Stimulated activated CD8-positive, alpha-beta memory T cell treated with anti-CD3 and anti-CD28 coated beads, Interleukin-4, amount 100 ng/mL, for 1 hour (primary cell): ENCODE measurements at places on chromosomes 7 and 10.

DNA sequence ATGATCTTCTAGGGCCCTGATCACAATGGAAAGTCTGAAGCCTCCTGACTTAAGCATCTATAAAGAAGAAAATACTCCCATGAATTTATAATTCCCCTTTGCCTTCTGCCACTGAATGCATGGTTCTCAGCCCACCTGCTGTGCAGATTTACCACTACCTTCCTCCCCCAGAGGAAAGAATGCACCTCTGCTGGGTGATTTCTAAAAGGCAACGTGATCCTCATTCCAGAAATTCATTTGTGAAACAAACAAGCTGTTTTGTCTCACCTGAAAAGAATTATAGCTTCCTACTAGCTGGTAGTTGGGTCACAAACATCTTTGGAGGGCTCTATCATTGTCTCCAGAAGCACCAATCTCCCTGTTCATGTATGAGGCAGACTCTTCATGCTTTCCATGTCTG lies 320.2 kb downstream of the CDC14C start:
- DNase-seq: no peak

GRCh38 chr7:114263219-114263618 lies 151.4 kb upstream of the FOXP2 start:
- DNase-seq: no peak

GRCh38 chr10:13331646-13332045 lies 16.4 kb downstream of the SEPHS1 start:
- no peak for DNase-seq

DNA sequence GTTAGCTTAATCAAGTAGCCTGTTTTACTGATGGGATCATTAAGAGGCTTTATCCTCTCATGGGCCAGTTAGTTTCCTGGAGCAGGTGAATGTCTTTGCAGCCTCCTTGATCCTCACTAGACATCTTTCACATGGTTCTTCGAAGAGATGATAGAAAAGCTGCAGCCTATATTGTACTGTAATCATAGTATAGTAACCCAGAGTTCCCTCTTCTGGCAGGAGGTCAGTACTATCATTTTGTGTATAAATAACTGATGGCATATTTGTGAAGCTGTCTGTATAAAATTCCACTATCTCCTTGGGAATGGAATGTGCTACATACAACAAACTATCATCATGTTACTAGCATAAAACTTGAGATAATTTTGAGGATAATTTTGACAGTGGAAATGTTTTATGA lies 123.8 kb upstream of the PRPS1L1 start:
- DNase-seq: no peak

DNA sequence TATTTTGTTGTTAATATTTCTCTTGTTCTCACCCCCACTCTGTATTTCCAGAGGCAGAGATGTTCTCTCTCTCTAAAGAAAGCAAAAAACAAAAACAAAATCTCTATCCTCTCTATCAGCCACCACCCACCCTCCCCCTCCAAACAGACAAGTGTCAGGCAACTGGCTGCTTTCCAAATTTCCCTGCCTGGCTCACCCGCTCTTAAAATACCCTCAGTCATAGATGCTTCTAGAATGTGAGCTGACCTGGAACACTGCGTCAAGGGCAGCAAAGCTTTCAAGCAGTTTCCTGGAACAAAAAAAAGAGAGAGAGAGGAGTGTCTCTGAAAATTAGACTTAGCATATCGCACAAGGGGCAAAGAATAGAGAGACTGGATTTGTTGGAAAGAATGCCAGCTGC lies 341.0 kb upstream of the ZMIZ1 start:
- DNase-seq: no peak

DNA sequence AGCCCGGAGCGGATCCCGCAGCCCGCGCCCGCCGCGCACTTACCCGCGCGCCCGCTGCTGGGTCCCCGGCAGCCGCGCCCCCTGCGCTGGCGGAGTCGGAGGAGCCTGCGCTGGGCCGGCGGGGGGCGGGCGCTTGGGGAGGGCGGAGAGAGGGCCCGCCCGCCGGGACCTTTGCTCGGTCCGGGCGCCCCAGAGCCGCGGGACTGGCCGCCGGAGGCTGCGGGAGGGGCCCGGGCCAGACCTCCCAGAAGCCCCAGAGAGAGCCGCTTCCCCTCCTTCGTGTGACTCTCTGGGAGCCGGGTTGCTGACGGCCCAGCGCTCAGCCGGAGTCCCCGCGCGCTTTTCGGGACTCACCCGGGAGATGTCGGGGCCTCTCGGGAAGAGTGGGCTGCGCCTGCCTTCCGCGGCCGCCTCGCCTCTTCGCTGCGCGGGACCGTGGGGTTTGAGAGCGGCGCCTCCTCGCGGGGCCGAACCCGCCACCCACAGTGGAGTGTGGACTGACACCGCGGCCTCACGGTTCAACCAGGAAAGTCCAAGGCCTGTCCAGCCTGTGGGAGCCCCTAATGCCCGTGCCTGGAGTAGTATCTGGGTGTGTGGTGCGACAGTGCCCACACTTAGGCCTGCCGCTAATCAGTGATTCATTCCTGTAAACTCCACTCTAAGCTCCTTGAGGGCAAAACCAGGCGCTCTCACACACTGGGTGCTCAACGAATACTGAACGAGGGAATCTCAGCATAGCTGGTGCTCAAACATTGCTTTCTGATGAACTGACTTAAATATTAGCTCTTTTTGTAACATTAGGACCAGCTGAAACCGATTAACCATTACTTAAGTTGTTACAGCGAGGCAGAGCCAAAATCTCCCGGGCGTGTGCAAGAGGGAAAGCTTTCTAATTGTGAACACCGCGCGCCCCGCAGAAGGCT lies at the start of gene GSDME:
Gene GSDME (minus strand): TSS at position 112 of the 923 bp plus-strand sequence. CDS start 7,690 bp downstream, outside the sequence.
- no peak for DNase-seq

DNA sequence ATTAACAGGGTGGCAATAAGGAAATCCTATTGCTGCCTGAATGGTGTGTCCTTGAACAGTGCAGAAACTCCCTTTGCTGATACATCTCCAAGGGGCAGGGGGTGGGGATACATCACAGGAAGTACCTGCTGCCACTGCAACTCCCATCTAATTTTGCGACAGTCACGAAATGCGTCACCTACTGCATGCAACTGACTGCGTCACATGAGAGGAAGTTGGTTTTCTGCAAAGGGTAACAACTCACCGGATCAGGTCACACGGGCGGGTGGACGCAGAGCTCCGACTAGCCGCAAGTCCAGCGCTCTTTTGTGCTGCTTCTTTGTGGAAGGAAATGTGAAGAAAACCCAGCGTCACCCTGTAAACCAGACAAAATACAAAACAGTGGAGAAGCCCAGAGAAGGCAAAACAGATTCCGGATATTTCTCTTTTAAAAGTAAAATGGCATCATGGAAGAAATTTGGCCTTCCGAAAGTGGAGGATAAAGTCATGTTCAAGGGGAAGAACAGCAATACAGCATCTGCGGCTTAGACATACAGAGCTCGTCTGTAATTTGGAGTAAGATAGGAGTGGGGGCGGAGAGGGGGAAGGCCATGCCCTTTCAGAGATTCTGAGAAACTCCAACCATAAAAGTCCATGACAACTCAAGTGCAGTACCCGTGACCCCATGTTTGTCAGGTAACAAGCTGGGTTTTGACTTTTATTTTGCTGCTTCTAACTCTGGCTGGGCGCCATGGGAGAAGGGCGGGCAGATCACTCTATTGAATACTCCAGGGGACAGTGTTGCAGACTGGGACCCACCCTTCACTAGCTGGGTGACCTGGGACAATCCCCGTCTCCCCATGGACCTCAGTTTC lies 32.3 kb upstream of the PLEKHS1 start:
- DNase-seq: no peak

DNA sequence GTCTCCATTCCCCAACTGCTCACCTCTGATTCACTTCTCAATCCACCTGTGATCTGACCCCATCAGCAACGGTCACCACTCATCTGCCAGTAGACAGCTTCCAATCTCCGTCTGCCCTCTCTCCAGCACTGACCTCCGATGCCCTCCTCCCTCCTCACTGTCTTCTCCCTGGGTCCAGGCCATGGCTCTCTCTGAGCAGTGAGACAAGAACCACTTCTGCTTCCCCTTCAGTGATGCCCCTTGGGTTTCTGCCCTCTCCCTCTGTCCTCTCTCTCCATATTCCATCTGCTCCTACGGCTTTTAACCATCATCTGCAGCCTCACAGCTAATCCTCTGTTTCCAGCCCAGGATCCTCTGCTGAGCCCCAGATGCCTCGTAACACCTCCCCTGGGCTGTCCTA lies 55.5 kb upstream of the OPALIN start:
- no peak for DNase-seq

DNA sequence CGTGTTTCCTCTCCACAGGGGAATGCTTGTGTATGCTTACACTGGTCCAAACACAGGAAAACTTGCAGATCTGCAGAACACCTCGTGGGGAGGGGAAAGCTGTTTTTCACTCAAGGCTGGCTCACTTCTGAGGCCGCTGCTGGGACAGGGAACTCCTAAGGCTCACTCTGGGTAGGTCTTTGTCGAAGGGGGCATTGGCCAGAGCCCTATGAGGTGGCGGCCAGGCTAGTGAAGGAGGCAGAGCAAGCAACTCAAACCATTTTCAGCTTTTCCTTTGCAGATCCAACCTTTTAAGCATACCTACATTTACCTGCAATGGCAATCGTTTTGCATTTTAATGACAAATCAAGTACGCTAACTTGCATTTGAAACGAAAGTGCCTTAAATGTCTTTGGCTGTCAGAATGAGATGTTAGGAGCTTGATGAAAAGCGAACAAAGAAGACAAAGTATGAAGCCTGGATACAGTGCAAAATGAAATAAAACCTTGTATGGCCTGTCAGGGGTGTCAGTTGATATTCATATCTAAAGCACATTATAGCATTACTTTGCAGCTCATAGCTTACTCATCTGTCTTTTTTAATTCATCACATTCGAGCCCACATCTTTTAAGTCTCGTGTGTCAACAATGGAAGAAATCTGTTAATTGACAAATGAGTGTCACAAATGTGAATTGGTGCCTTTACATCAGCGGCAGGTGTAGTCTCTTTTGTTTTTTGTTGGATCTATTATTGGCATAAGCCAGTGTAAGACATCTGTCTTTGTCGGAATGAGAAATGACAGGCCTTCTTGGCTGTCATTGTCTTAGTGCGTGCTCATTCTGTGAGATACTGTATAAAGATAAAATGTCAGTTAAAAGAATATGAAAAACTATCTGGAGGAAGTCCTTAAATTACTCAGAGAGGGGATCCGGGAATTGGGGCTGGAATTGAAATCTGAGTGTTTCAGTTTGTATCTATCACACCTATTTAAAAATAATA lies 30.5 kb downstream of the LRMDA start:
- DNase-seq: no peak

GRCh38 chr10:131242007-131242406 lies 69.5 kb downstream of the TCERG1L start:
- DNase-seq: no peak

GRCh38 chr10:51369903-51370302 lies 295.6 kb downstream of the PRKG1 start:
- DNase-seq: no peak

DNA sequence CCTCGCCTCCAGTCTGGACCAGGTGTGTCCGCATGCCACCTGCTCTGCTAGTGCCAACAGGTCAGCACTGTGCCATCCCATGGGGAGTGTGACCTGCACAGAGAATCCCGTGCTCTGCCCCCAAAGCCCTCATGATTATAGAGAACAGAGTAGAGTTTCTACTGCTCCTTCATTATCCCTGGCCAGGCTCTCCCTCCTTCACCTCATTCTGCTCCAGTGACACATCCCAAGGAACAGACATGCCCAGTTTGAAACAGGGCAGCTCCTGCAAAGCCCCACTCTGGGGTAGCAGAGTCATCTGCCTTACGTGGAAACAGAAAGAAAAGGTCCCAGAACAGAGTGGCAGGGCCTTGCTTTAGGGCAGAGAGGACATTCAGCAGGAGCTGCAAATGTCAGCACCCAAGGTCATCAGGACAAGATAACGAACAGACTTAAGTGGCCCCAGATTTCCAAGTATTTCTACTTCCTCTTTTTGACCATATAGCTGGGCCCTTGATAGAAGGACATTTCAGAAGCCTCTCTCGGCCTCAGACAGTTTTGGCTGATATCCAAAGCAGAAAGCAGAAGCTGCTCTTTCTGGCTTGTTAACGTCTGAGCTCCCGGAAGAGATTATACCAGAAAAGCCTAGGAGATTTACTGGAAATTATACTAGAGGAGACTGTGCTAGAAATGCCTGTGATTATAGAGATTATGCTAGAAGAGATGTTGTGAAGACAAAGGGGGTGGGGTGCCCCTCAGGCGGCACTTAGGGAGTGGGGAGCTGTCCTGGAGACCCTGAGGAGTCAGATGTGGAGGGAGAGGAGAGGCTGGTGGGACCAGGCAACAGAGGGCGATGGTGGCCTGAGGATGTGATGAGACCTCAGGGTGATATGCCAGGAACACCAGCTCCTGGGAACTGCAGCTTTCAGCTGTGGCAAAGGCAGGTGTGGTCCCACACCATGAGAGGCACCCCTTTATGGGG lies 12.6 kb downstream of the TMEM176B start:
- DNase-seq: no peak

GRCh38 chr7:112908086-112908485 lies 117.9 kb upstream of the TMEM168 start:
- DNase-seq: no peak

DNA sequence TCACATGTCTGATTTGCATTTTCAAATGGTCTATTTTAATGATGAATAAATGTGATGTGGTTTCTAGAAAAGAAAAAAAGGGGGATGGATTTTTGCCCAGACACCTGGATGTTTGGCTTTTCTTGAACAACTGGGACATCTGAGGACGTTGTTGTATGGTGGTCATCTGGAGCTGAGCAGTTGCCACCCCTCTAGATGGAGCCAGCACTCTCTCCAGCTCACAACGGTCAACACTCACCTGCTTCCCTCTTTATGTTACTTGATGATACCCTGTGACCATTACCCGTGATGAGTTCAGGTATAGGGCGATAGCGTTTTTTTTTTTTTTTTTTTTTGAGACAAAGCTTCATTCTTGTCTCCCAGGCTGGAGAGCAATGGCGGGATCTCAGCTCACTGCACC lies 30.1 kb upstream of the PAXIP1 start:
- DNase-seq: no peak

GRCh38 chr7:137875746-137876145 lies 29.0 kb upstream of the DGKI start:
- DNase-seq: no peak

DNA sequence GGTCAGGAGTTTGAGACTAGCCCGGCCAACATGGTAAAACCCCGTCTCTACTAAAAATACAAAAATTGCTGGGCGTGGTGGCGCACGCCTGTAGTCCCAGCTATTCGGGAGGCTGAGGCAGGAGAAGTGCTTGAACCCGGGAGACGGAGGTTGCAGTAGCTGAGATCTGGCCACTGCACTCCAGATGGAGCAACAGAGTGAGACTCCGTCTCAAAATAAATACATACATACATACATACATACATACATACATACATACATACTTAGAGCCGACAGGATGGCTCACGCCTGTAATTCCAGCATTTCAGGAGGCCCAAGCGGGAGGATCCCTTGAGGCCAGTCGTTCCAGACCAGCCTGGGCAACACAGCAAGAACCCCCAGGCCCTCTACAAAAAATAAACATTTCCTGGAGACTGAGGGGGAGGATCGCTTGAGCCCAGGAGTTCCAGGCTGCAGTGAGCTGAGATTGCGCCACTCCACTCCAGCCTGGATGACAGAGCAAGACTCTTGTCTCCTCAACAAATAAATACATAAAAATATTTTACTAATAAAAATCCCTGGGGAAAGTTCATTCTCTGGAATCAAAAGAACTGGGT lies 90.9 kb upstream of the TNRC18 start:
- no peak for DNase-seq
